ENCODE measurements at places on chromosomes 13 and 19. TPM values are rescaled to one million over a fixed set of nuclear protein-coding genes. Genes with fewer than 3 reads are reported as not detected.

GRCh38 chr19:45402298-45403061 lies 2.4 kb downstream of the PPP1R13L start:
- peak; percentile 82 for DNase-seq

DNA sequence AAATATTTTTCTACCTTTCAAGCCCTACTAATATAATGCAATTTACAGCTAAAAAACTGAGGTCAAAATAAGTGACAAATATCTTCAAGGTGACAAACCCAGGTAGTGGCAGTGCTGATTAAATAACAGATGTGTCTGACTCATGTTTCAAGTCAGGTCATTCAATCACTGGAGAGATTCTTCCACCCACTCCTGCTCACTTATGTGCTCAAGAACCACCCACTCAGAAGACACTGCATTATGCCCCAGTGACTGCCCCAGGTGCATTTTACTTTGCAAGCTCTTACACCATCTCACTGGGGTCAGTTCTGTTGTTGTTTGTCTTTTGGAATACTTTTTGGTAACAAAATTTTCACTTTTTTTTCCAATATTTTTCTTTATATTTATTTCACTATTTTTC lies 2.2 kb downstream of the ZNF100 start:
- DNase-seq = no peak

GRCh38 chr13:28837111-28837510 lies 17.0 kb downstream of the MTUS2 start:
- no peak for DNase-seq

DNA sequence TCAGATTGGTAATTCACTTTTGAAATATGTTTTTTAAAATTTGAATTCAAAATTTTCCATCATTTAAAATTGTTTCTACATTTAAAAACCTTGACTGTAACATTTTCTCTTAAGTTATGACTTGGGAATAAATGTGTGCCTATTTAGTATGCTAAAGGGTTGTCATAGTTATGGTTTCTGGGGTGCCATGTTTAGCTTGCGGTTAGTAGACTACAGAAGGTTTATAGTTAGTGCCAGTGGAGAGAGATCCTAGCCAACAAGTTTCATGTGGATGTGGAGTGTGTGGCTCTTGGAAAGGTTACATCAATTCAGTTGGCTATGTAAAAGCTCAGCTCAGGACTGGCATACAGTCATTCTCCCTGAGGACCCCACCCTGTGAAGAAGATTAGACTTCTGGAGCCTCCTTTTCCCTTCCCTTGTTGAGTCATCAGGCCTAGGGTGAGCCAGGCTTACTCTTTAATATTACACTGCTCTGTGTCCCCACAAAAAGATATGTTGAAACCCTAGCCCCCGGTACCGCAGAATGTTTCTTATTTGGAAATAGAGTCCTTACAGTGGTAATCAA lies 20.4 kb downstream of the LMO7 start:
- no peak for DNase-seq

DNA sequence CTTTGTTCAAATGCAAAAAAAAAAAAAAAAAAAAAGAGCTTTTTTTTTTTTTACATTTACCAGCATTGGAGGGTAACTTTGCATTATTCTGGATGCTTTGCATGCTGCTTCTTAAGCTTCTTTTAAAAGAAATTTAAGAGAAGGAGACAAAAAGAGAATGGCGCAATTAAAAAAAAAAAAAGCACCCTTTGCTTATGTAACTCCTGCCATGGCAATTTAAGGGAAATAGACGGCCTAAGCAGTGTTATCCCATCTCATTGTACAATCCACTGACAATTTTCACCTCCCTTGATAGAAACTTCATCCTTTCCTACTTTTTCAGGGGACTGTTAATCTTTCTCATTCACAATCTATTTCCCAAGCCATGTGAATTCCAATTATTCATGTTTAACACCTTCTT lies 129.8 kb downstream of the KCTD12 start:
- no peak for DNase-seq

DNA sequence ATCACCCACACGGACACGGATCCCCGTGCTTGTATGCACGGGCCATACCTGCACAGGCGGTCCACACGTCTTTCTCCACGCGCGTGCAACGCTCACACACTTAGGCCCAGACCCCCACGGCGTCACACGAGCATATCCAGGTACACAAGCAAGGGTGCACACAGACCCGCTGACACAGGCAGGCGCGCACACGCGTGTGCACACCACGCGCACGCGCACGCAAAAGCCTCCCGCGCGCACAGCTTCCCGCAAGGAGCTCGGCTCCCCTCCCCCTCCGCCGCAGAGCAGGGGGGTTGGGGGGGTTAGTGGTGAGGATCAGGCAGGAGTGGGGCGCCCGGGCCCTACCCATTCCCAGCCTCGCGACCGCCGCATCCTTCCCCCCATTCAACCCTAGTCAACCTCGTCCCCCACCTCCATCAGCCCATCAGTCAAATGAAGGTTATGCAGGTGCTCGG lies 407 bp downstream of the RAB3A start:
- peak; percentile 85 for DNase-seq

GRCh38 chr19:46073268-46073922 lies 32.6 kb upstream of the IGFL4 start:
- no peak for DNase-seq

GRCh38 chr19:2659856-2660432 lies 42.5 kb downstream of the GNG7 start:
- no peak for DNase-seq

GRCh38 chr19:21749090-21749489 lies 18.3 kb downstream of the ZNF100 start:
- no peak for DNase-seq

DNA sequence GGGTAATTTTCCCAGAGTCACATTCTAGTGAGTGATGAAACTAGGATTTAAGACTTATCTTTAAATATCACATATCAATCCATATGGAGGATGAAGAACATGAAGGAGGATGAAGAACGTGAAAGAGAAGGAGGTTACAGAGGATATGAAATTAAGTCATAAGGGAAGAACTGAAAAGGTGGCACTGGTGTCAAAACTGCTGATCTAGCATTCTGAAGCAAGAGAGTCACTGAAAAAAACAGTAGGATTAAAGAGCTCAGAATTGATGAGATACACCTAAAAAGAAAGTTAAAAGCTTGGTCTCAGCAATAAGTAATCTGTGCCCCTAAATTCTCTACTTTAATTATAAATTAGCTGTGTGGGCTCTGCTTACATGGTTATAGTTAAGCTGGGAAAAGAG lies 156.5 kb downstream of the KCTD12 start:
- DNase-seq = no peak

DNA sequence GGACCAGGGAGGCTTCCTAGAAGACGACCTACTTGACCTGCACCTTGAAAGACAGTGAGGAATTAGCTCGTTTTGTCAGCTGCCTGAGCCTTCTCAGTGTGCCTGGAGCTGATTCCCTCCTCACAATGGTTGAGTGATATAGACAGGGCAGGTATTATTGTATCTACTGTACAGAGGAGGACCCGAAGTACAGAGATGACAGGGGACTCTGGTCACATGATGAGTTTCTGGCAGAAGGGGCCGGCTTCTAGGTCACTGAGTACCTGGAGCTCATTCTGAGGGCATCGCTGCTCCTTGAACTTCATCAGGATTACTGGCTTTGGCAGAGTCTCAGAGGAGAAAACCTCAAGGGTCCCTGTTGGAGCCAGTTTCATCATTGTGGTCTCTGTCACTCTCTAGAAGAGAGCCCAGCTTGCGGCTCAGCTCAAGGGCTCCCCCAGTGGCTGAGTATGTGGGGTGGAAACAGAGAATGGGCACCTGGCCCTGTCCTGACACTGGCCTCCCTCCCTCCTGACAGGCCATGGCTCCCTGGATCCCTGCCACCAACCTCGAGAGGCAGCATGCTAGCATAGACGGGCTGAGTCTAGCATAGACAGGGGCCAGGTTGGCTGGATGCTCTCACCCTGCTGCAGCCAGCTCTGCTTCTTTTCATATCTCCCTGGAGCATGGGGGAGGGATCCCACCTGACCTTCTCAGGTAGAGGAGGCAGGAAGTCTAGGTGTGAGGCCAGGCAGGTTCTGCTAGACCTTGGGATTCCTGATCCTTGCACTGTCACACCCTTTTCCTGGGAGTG lies 38.7 kb downstream of the NFIX start:
- DNase-seq = peak; percentile 89

GRCh38 chr19:39590265-39590664 lies 12.1 kb upstream of the LGALS13 start:
- no peak for DNase-seq

The KCNN4 gene
- 1.5 TPM for polyA plus RNA-seq

The LILRB3 gene
- 1.9 TPM for polyA plus RNA-seq

The NCCRP1 gene
- polyA plus RNA-seq = 0.38 TPM

The MYO16 gene
- not detected for polyA plus RNA-seq

The CD79A gene
- 0.49 TPM for polyA plus RNA-seq

The PTGIR gene
- polyA plus RNA-seq = 119 TPM

The CGB1 gene
- polyA plus RNA-seq = not detected

The PLPP2 gene
- polyA plus RNA-seq = 6.5 TPM

The MAST1 gene
- 0.13 TPM for polyA plus RNA-seq

Data from aorta (tissue), 5 donors.